Activated CD8-positive, alpha-beta memory T cell treated with anti-CD3 and anti-CD28 coated beads for 4 hours (primary cell): ENCODE measurements at places on chromosomes 1 and 21.

- no peak for DNase-seq
Measured at GRCh38 chr1:218479436-218480115, 134.4 kb downstream of the TGFB2 start.

DNA sequence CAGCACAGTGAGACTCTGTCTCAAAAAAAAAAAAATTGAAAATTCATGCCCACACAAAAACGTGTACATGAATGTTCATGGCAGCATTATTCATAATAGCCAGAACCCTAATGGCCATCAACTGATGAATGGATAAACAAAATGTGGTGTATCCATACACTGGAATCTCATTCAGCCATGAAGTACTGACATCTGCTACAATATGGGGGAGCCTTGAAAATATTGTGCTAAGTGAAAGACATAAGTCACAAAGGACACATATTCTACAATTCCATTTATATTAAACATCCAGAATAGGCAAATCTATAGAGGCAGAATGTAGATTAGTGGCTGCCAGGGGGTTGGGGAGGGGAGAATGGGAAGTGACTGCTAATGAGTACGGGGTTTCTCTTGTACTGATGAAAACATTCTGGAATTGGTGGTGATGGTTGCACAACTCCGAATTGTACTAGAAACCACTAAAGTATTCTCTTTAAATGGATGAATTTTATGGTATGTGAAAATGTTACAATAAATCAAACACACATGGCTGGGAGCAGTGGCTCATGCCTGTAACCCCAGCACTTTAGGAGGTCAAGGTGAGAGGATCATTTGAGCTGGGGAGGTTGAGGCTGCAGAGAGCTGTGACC, 33.0 kb upstream of the KCNN3 start:
- DNase-seq, result no peak

GRCh38 chr1:202197653-202198365, 4.2 kb downstream of the LGR6 start:
- DNase-seq, result no peak

GRCh38 chr1:4752059-4752458, 97.7 kb downstream of the AJAP1 start:
- no peak for DNase-seq

GRCh38 chr1:36161641-36162531, 5.9 kb downstream of the MAP7D1 start:
- DNase-seq, result no peak

DNA sequence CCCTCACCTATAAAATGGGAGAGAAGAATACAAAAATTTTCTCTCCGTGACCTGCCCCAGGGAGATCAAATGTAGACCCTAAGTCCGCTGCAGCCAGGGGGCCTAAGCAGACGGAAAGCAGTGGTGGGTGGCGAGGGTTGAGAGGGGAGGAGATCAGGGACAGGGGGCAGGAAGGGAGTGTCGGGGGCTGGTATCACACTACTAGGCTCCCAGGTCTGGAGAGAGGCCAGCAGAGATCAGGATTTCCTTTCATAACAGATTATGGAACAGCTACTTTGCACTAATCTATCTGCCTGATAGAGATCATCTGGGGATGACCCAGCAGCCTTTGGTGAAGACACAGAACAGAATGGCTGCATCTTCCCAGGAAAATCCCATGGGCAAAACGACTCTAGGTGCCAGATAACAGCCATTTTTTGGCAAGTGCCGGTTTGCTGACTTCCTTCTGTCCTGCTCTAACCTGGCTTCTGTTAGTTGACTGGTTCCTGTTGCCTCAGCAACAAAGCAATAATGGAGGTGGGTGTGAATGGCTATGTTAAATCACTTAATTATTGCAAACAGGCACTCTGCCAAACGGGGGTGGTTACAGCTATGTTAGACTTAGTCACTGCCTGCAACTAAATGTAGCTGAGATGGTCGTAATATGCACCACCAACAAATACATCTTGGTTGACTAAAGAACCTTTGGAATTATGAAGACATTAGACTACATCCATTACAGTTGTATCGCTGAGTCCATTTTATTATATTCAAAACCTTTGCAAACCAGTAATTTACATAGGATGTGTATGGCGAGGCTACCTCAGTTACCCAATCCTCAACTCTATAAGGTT, 30.0 kb upstream of the EPS8L3 start:
- DNase-seq, result no peak

- DNase-seq, result no peak
Measured at GRCh38 chr21:33406493-33406892, 3.3 kb downstream of the IFNGR2 start.

- no peak for DNase-seq
Measured at GRCh38 chr1:46804027-46804889, 5.4 kb downstream of the CYP4B1 start.

DNA sequence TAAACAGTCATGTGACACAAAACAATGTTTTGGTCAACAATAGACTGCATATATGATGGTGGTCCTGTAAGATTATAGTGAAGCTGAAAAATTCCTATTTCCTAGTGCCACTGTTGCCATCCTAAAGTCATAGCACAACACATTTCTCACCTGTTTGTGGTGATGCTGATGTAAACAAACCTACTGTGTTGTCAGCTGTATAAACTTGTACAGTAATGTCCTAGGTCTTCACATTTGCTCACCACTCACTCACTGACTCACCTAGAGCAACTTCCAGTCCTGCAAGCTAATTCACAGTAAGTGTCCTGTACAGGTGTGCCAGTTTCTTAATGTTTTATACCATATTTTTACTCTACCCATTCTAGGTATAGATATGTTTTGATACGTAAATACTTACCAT, 326.1 kb upstream of the USP24 start:
- DNase-seq, result no peak

DNA sequence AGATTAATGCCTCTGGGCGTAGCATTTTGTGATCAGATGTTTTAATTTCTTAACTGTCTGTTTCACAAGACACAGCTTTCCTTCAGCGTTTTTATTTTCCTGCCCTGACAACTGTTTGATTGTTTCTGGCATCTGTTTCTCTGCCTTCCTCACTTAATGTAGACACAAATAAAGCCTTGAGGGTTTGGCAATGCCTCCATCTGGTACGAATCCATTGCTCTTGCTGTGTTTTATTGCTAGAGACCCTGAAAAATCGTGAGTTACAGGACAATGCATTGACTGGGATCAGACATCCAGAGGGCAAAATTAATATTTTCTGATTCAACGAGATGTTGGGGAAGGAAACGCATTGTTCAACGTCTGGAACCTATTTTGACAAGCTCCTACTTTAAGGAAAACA, 363.5 kb downstream of the MRPL39 start:
- DNase-seq, result no peak

GRCh38 chr1:173333581-173333980, 126.5 kb upstream of the TNFSF4 start:
- no peak for DNase-seq

GRCh38 chr21:32186804-32187203, 92.0 kb downstream of the MIS18A start:
- no peak for DNase-seq

DNA sequence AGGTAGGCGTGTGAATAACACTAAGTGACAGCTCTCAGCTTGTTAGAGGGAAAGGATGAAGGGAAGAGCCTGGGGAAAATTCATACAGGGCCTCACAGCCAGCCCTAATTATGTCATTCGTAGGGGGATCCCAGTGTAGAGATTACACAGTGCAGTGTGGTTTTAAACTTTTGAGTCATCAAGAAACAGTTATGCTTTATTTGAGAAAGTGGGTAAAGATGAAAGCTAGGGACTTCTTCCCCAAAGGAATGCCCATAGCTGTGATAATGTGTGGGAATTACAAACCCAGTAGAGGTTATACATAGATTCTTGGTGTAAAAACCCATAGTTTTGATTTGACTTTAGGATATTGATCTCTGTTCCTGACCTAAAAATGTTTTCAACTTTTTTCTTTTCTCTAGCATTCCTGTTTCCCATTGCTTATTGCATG, 1.9 kb downstream of the TTF2 start:
- DNase-seq, result no peak

DNA sequence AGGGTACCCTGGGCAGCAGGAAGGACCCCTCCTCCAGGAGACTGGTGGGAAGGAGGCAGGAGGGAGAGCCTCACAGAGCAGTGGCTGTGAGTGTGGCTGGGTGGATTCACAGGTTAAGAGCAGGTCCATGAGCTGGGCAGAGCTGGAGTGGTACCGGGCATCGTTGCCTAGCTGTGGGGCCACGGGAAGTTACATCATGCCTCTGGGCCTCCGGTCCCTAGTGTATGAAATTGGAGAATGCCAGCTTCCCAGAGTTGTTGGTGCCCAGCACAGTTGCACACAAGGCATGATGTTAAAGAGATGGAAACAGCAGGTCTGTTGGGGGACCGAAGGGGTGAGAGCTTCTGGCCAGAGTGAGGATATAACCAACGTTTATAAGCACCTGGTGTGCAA, 18.5 kb downstream of the FOXO6 start:
- DNase-seq, result no peak

- DNase-seq, result no peak
Measured at GRCh38 chr21:33839806-33840205, 75.8 kb downstream of the ATP5PO start.

- no peak for DNase-seq
Measured at GRCh38 chr1:65432918-65433317, 12.4 kb downstream of the LEPR start.

DNA sequence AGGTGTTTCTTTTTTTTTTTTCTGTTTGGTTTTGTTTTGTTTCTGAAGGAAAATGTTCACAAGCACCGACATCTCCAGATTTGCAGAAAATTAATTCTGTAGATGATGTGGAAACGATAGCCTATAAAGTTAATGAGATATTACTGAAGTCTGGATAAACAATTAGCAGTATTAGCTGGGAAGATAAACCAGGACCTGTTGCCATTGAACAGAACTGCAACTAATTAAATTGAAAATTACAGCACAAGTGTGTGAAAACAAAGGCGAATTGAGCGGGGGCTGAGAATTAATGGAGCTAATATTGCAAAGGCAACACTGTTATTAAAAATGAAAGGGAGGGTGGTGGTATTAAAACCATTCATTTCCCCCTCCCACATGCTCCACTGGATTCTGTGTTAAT, 107.5 kb upstream of the AJAP1 start:
- DNase-seq, result no peak

- no peak for DNase-seq
Measured at GRCh38 chr1:78834201-78834741, 172.3 kb downstream of the ADGRL4 start.

- DNase-seq, result no peak
Measured at GRCh38 chr1:231420299-231420958, 1.7 kb downstream of the EGLN1 start.

GRCh38 chr1:93805027-93805610, 73.9 kb downstream of the DNTTIP2 start:
- DNase-seq, result no peak

- DNase-seq, result no peak
Measured at GRCh38 chr1:98546319-98546718, 115.2 kb upstream of the SNX7 start.

DNA sequence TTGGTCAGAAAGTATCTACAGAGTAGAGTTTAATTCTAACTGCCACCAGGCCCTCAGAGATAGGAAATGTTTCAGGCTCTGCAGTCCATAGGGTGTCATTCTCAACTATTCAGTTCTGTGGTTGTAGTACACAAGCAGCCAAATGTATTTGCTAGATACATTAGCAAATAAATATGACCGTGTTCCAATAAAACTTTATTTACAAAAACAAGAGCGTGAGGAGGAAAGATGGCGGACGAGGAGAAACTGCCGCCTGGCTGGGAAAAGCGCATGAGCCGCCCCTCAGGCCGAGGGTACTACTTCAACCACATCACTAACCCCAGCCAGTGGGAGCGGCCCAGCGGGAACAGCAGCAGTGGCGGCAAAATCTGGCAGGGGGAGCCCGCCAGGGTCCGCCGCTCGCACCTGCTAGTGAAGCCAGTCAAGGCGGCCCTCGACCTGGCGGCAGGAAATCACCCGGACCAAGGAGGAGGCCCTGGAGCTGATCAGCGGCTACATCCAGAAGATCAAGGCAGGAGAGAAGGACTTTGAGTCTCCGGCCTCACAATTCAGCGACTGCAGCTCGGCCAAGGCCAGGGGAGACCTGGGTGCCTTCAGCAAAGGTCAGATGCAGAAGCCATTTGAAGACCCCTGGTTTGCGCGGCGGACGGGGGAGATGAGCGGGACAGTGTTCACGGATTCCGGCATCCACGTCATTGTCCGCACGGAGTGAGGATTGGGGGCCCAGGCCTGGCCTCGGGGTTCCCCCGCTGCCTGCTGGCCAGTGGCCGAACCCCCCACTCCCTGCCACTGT, 286.1 kb downstream of the LRRC40 start:
- DNase-seq, result no peak

DNA sequence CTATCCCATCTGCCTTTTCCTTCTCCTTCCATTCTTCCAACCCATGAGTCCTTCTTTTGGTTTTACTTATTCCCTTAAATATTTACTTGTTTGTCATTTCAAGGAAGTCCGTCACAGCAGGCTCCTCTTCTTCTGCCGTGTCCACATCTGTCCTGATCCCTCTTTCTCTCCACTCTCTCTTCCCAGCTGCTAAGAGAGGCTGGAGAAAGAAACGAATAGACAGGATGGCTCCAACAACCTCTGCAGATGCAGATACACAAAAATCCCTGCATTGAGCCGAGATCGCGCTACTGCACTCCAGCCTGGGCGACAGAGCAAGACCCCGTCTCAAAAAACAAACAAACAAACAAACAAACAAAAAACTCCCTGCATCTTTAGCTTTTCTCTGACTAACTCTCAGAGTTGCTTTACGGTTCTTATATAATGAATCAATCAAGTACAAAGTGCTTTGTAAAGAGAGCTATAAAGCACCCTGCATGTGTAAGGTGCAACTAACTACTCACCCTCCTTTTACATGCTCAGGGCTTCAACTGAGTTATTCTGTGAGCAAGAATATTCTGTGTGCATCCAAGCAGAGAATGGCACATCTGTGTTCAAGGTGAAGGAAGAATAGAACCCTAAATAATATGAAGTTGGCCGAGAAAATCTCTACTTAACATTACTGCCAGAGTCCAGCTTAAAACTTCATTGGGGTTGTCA, 3.8 kb upstream of the SAMD13 start:
- no peak for DNase-seq

DNA sequence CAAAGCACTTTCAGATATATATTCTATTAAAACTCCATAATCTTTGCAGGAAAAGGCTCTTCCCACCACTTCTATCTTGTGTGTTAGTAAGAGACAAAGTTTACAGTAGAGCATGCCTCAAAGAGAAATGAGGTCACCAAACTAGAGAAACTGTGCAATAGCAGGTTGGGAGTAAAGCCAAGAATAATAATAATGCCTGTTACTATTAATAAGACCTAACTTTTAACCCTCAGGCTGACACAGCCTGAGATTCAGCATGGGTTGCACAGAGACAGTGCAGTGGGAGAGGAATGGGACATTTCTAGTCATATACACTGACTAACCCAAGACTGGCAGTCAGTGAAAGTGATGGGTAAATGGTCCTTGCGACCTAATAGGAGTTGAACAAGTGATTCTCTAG, 320.2 kb upstream of the NFIA start:
- no peak for DNase-seq

DNA sequence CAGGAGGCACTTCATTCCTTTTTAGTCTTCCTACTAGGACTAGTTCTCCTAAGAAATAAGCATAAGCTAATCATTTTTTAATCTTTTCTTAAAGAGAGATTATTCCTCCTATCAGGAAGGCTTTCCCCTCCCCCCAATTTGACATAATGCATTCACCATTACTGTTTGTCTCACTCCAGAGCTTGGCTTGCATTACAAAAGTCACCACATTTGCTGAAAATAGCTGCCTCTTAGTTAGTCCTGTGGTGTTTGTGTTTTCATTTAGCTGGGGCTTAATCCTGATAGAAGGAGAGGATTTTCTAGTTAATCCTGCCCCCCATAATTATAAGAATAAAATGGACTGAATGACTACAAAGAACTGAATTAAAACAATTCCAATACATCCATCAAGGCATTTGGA, 307.1 kb upstream of the RRP15 start:
- DNase-seq, result no peak
